ENCODE measurements at places on chromosomes 11 and 22. TPM values are rescaled to one million over a fixed set of nuclear protein-coding genes. Genes with fewer than 3 reads are reported as not detected.

The PDGFD gene
- not detected for total RNA-seq

- no peaks in the 10 kb centered on the region for H3K27me3 ChIP-seq
- no peak overlapping the region for H3K27ac ChIP-seq
- no peaks in the 10 kb centered on the region for H3K4me1 ChIP-seq
- no peak overlapping the region for H3K4me3 ChIP-seq
- no peak for DNase-seq
- H3K36me3 ChIP-seq = peaks cover 5% of the 10 kb centered on the region
Observed at GRCh38 chr11:16844268-16844771, 105.9 kb downstream of the C11orf58 start.

The TEX54 gene
- total RNA-seq = not detected

The OR6T1 gene
- not detected for total RNA-seq

DNA sequence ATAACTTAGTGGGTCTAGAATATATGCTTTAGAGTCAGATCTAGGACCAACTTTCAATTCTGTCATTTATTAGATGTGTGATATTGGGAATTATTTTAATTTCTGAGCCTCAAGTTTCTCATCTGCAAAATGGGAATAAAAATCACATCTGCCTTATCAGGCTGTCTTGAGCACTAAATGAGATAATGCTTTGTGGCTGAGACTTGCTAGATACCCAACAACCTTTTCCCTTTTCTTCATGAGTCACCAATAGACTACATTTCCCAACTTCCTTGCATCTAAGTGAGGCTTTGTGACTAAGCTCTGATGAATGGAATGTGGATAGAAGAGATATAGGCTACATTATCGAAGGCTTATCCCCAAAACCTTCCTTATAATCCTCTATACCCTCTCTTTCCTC is 220.7 kb upstream of the SESN3 start:
- no peaks in the 10 kb centered on the region for H3K27me3 ChIP-seq
- no peaks in the 10 kb centered on the region for H3K36me3 ChIP-seq
- H3K4me1 ChIP-seq = peaks cover 2% of the 10 kb centered on the region

The CRYBB3 gene
- total RNA-seq = 0.26 TPM

- H3K36me3 ChIP-seq = no peaks in the 10 kb centered on the region
- no peak overlapping the region for H3K4me3 ChIP-seq
- H3K4me1 ChIP-seq = peaks cover 31% of the 10 kb centered on the region
- DNase-seq = no peak
Observed at GRCh38 chr22:46065691-46066454, 84.5 kb upstream of the PPARA start.

The CCDC188 gene
- not detected for total RNA-seq

The TXN2 gene
- total RNA-seq = 112 TPM

DNA sequence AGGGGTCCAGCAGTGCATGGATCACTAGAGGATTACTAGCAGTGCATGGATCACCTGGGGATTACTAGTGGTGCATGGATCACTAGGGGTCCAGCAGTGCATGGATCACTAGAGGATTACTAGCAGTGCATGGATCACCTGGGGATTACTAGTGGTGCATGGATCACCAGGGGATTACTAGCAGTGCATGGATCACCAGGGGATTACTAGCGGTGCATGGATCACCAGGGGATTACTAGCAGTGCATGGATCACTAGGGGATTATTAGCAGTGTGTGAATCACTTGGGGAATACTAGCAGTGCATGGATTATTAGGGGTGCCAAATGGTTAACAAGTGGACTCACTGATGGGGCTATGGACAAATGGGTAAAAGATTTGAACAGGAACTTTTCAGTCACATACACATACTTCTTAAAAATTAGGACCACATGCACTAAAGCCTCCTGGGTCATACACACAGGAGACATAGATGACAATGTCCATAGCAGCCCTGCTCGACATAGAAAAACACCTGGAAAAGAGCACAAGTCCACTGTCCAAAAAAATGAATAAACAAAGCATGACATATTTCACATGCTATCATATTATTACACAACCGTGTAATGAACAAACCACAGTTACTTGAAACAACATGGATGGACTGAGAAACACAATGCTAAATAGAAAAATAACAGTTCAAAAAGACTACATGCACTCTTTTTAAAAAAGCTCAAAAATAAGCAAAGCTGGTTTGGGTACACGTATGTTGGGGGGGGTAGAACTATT is 109.8 kb downstream of the CD44 start:
- no peak overlapping the region for H3K4me3 ChIP-seq
- H3K4me1 ChIP-seq = peaks cover 46% of the 10 kb centered on the region
- H3K27ac ChIP-seq = no peak overlapping the region
- peaks cover 9% of the 10 kb centered on the region for H3K36me3 ChIP-seq
- H3K27me3 ChIP-seq = no peaks in the 10 kb centered on the region
- no peak for DNase-seq

- peak overlapping the region; percentile 37 for H3K4me3 ChIP-seq
- peaks cover 52% of the 10 kb centered on the region for H3K4me1 ChIP-seq
- H3K27ac ChIP-seq = peak overlapping the region; percentile 92
- peaks cover 29% of the 10 kb centered on the region for H3K36me3 ChIP-seq
Observed at GRCh38 chr11:118206391-118207031, 18.3 kb downstream of the JAML start.

The CHRM1 gene
- total RNA-seq = not detected

- H3K27ac ChIP-seq = no peak overlapping the region
- H3K4me1 ChIP-seq = no peaks in the 10 kb centered on the region
- H3K27me3 ChIP-seq = peaks cover 10% of the 10 kb centered on the region
- no peak overlapping the region for H3K4me3 ChIP-seq
Observed at GRCh38 chr11:130817330-130817944, 98.8 kb downstream of the SNX19 start.

DNA sequence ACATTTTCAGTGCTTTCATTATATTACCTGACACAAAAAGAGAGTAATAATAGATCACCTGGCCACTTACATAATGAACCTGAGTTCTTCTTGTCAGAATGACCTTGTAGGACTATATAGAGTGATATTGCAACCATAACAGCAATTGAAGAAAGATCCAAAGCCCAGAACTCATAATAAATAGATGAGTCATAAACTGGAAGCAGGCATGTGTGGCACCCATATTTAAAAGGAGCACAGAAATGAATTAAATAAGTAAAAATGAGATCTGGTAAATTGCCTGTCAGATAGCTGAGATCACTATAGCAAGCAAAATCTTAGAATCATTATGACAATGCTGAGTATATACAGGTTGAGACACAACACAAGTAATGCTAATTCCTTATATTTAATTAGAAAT is 331.8 kb downstream of the AASDHPPT start:
- DNase-seq = no peak
- H3K36me3 ChIP-seq = no peaks in the 10 kb centered on the region
- no peaks in the 10 kb centered on the region for H3K27me3 ChIP-seq
- no peak overlapping the region for H3K27ac ChIP-seq

The KCNJ5 gene
- total RNA-seq = not detected

The DDTL gene
- not detected for total RNA-seq

The GAB4 gene
- 0.16 TPM for total RNA-seq

The SMC1B gene
- total RNA-seq = 2.1 TPM

DNA sequence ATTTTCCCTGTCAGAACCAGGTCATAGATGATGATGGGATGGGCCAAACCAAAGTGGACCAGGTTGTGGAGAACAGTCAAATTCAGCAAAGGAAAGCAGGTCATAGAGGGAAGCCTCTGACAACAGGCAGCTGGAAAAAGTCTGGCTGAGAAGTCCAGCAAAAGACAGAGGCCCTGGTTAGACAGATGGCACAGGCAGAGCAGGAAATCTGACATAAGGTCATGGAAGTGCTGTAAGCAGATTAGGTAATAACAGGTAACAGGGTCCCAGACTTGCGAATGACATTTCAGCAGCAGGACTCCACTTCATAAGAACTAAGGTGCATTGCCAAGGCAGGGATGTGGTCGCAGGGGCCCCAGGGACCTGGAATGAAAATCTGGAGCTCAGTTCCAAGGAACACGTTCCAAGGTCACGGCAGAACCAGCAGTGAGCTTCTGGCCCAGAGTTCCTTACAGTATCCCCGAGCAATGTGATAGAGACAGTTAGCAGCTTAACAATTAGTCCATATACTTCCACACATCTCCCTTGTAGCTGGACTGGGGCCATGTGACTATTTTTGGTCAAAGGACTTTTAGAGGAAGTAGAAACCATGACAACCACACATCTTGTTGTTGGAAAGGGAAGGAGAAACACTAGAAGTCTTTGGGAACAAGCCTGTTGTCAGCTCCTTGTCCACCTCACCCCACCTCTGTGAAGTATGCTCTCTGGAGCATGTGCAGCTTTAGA is 75.4 kb downstream of the ME3 start:
- DNase-seq = no peak
- no peak overlapping the region for H3K27ac ChIP-seq
- H3K36me3 ChIP-seq = peaks cover 15% of the 10 kb centered on the region

DNA sequence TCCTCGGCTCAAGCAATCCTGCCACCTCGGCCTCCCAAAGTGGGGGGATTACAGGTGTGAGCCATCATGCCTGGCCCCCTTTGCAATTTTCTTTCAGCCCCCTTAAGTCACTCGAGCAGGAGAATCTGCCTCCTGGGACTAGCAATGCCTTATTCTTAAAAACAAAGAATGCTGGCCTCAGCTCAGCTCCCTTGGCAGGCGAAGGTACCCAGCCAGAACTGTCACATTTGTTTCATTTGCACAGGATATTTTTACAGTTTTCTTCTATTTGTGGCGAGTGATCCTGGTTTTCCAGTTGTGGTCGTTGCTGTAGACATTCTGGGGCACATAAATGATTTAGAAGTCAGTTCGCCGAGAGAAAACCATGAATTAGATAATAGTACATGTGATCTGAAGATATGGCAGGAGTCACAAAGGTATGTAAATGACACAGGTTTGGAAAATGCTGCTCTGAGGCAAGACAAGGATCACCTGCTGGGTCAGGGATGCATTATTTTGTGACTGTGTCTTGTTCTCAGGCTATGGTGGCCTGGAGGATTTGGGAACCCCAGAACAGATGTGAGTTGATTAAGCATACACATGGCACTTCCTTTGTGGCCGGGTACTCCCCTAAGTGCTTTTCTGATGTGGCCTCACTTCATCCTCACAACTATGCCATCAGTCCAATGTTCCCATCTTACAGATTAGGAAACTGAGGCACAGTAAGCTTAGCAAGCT is 51.2 kb upstream of the SLC22A12 start:
- no peak for DNase-seq
- H3K4me1 ChIP-seq = peaks cover 2% of the 10 kb centered on the region
- peaks cover 21% of the 10 kb centered on the region for H3K27me3 ChIP-seq
- no peak overlapping the region for H3K4me3 ChIP-seq

The TECTA gene
- total RNA-seq = 0.31 TPM

The NCF4 gene
- total RNA-seq = 2.5 TPM

The NTM gene
- not detected for total RNA-seq

The OR8G5 gene
- not detected for total RNA-seq

DNA sequence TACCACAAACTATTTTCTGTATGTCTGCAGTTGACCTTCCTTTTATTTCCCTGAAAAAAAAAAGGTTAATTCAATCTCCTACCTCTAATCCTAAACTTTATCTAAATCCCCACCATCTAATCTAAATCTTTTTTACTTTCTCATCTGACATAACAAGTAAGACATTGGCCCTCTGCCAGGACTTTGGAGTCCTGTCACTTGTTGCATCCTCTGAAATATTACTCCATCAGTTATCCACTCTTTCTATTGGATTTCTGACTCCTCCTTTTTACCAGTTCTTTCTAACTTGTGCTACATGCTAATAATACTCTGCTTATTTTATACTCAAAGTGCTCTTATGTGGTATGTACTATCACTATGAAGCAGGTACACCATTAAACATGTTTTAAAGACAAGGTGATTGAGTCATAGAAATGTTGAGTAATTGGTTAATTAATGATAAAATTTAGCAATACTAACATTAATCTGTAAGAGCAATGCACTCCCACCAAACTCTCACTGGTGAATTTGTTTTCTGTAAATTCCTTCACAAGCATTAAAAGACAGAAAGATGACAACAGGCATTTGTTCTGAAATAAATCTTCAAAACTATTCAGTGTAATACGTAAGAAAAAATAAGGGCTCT is 914.2 kb upstream of the RAG2 start:
- no peak overlapping the region for H3K27ac ChIP-seq
- no peak overlapping the region for H3K4me3 ChIP-seq
- H3K27me3 ChIP-seq = no peaks in the 10 kb centered on the region
- no peaks in the 10 kb centered on the region for H3K4me1 ChIP-seq
- DNase-seq = no peak
- H3K36me3 ChIP-seq = no peaks in the 10 kb centered on the region

GRCh38 chr11:124474779-124475178 is 29.3 kb upstream of the OR8B8 start:
- no peaks in the 10 kb centered on the region for H3K36me3 ChIP-seq
- no peak overlapping the region for H3K4me3 ChIP-seq
- peaks cover 24% of the 10 kb centered on the region for H3K27me3 ChIP-seq
- no peak overlapping the region for H3K27ac ChIP-seq

GRCh38 chr11:34487430-34487829 is 26.2 kb downstream of the ELF5 start:
- no peaks in the 10 kb centered on the region for H3K4me1 ChIP-seq
- no peaks in the 10 kb centered on the region for H3K27me3 ChIP-seq
- no peak overlapping the region for H3K4me3 ChIP-seq
- H3K36me3 ChIP-seq = no peaks in the 10 kb centered on the region

The PGA5 gene
- not detected for total RNA-seq

The IL10RA gene
- total RNA-seq = 39.6 TPM

The TTC38 gene
- total RNA-seq = 6.6 TPM

DNA sequence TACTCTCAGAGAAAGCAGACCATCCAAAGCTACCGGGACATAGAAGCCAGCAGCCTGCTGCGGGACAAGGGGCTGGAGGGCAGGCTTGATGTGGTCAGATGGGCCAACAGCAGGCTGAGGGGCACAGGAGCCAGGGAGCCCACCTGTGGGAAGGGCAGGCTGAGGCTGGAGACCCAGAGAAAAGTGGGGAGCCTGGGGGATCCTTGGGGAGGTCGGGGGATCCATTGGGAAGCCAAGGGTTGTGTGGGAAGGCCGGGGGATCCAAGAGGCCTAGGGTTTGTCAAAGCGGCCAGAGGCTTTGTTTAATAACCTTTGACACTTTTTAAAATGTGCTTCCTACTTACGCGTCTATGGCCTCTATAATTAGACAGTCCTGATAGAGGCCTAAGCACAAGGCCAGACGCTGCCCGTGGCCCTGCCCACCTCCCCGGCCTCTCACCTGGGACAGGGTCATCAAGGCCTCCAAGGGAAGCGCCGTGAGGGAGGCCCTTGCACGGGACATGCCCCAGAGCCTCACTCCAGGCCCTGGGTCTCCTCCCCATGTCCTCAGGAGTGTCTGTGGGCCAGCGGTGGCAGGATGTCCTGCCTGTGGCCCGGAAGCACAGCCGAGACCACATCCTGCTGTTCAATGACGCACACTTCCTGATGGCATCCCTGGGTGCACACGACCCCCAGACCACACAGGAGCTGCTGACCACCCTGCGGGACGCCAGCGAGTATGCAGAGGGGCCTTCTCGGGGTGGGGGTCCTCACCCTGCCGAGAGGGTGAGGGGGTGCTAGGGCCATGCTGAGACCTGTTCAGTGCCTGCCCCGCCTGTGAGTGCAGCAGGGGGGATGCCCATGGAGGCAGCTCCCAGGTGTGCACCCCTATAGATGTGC is 8.6 kb upstream of the GTSE1 start:
- H3K4me1 ChIP-seq = peaks cover 6% of the 10 kb centered on the region
- H3K4me3 ChIP-seq = peak overlapping the region; percentile 71
- H3K27ac ChIP-seq = peak overlapping the region; percentile 76
- peaks cover 17% of the 10 kb centered on the region for H3K36me3 ChIP-seq
- peak; percentile 39 for DNase-seq
- H3K27me3 ChIP-seq = no peaks in the 10 kb centered on the region

GRCh38 chr11:76062733-76063132 is 143.6 kb downstream of the WNT11 start:
- H3K27me3 ChIP-seq = no peaks in the 10 kb centered on the region
- no peaks in the 10 kb centered on the region for H3K4me1 ChIP-seq
- no peak for DNase-seq

Measured in activated naive CD8-positive, alpha-beta T cell treated with anti-CD3 and anti-CD28 coated beads for 36 hours (primary cell).